ENCODE measurements at places on chromosomes 6 and 20.

DNA sequence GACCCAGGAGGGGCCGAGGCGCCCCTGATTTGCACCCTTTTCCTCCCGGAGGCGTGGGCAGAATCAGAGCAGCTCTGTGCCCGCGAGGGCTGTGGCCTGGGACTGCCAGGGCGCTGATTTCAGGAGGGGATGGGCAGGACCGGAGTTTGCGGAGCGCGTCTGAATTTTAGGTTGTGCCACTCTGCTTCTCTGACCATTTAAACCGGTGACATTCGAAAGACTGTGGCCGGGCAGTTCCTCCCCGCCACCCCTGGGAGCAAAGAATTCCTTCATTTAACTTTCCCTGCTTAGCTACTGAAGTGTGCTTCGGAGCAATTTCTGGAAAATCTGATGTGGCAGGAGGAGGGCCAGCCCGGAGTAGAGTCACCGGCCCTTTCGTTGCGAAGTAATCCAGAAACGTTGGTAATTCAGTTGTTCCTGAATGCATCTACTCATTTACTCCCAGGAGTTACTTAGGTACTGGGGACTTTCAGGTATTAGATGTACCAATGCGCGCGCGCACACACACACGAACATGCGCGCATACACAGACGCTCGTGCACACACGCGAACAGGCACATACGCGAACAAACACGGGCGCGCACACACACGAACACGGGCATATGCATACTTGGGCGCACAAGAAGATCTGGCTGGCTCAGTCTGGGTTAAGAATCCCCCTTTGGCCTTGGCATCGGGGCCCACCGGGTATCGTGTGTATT lies 568 bp downstream of the CCDC170 start:
- no peak for DNase-seq

- DNase-seq = no peak
These were observed 485.9 kb upstream of the JAG1 start for GRCh38 chr20:11159728-11160127.

- DNase-seq = no peak
These were observed 555 bp downstream of the FAM120B start for GRCh38 chr6:170307080-170307545.

DNA sequence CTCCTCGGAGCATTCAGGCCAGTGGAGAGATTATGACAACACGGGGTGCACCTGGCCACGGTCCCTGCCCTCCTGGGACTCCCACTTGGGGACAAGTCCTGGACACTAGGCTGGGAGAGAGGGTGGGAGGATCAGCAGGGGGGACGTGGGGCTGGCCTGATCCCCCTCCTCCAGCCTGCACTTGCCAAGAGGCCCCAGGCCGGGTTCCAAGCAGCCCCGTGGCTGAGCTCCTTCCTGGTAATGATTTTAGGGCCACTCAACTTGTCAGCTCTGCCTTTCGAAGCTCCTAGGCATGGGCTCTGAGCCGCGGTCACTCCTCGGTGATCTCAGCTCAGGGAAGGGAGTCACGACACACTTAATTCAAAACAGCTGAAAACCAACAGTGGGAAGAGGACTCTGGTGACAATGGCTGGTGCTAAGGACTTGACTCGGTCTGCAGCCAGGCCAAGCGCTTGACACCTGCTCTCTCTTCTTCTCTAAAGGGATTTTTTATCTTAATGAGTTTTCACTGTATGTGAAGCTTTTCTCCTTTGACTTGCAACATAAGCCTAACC lies 161.7 kb downstream of the BMP7 start:
- no peak for DNase-seq

GRCh38 chr6:149230712-149231460 lies 86.6 kb upstream of the TAB2 start:
- no peak for DNase-seq

- no peak for DNase-seq
These were observed 89.3 kb downstream of the DTD1 start for GRCh38 chr20:18677126-18677525.

- no peak for DNase-seq
These were observed 18.4 kb upstream of the IFNGR1 start for GRCh38 chr6:137237413-137238170.

- DNase-seq = no peak
These were observed 1.7 kb downstream of the SYCP2 start for GRCh38 chr20:59931511-59932312.

GRCh38 chr20:13338999-13339411 lies 117.9 kb downstream of the ISM1 start:
- DNase-seq = no peak
